B cell (primary cell): ENCODE measurements at places on chromosomes 1 and 21.

- DNase-seq = no peak
Measured at GRCh38 chr1:208279826-208280588, 35.8 kb upstream of the PLXNA2 start.

GRCh38 chr1:204647114-204647804, 38.3 kb downstream of the LRRN2 start:
- DNase-seq = no peak

DNA sequence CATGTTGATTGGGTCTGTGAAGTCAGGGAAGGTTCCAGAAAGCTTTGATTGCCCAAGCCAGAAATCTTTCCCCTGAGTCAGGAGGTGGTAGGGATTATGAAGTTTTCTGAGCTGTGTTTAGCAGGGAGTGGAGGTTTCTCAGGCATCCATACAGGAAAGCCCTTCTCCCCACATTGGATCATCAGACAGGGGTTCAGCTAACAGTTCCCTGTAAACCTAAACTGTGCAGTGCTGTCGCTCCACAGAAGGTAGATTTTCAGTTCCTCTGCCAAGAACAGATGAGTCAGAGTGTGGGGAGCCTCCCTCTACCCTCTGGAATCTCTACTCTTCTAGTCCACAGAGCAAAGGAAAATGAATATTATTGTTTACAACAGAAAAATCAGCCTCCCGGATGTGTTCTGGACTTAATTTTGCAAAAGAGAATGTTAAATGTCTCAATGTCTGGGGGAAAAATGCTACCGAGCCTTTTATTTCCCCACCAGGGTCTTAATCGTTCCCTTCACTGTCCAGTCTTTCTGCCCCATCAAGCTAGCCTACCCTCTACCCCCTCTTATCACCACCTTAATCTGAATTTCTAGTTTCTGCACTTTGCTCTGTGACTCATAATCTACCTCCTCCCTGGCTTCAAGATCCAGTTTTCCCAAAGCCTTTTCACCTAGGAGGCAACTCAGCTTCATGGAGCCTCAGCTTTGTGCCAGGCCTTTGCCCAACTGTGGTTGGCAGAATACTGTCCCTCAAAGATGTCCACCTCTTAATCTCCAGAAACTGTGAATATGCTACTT, 355.6 kb downstream of the PRDM2 start:
- DNase-seq = no peak

- DNase-seq = no peak
Measured at GRCh38 chr1:64623750-64624191, 121.1 kb upstream of the RAVER2 start.

DNA sequence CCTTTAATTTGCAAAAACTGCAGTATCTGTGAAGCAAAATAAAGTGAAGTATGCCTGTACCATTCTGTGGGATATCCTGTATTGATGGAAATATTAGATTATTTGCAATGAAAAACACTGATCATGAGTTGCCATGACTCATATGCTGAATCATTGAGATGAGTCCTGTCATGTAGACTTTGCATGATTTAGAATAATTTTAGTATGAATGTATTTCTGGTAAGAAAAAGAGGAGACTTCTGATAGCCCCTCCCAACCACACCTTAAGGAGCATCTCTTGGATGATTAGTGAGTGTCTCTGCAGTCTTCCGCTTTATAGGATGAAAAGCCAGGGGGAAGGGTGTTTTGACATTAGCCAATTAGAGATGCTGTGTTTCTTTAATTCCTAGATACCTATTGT, 55.2 kb upstream of the PTGS2 start:
- no peak for DNase-seq

- no peak for DNase-seq
Measured at GRCh38 chr1:90175490-90176167, 180.7 kb downstream of the ZNF326 start.

DNA sequence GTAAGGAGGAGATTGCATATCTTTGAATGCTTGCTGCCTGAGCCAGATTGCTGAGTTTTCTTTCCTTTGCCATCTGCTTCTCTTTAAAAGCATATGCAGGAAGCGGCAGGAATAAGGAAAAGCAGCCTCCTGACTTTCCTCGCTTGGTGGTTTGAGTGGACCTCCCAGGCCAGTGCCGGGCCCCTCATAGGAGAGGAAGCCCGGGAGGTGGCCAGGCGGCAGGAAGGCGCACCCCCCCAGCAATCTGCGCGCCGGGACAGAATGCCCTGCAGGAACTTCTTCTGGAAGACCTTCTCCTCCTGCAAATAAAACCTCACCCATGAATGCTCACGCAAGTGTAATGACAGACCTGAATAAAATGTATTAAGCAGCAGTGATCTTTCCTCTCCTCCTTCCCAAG, 1.5 kb downstream of the CORT start:
- no peak for DNase-seq

DNA sequence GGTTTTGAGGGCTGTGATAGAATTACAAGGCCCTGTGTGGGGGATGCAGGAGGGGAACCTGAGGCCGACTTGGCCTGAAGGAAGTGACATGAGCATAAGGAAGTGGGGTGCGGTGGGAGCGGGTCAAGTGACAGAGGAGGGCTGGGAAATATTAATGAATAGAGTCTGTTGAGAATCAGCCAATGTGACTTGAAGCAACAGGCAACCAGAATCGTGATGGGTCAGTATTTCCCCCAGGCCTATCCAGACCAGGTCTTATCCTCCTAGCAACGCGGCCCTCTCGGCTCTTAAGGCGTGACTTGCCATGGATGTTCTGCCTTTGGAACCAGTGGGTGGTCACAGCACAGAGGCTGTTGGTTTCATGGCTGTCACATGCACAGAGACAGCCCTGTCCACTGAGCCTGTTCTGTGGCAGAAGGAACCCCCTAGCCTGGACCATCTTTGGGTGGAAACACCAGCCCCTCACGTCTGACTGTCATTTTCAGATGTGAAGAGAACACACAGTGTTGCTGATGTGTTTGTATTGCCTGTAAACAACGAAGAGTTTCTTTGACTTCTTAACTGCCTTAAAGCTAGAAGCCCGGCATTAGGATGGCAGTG, 468.8 kb downstream of the CAMTA1 start:
- no peak for DNase-seq

DNA sequence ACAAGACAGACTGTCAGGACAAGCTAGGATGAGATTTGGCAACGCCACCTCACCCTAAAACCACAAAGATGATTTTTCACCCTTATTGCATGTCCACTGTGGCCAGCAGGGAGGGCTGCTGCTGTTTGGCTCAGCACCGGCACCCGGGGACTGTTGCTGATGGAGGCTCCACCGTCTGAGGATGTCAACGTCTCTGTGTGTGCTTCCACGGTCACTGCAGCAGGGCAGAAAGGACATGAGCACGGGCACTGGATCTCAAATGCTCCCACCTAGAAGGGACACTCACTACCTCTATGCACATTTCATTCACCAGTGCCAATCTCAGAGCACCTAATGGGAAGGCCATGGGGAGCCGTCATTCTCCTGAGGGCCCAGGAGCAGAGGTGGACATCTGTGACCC, 599.6 kb downstream of the PTPRU start:
- no peak for DNase-seq

- no peak for DNase-seq
Measured at GRCh38 chr1:57198912-57199311, 224.9 kb downstream of the DAB1 start.

DNA sequence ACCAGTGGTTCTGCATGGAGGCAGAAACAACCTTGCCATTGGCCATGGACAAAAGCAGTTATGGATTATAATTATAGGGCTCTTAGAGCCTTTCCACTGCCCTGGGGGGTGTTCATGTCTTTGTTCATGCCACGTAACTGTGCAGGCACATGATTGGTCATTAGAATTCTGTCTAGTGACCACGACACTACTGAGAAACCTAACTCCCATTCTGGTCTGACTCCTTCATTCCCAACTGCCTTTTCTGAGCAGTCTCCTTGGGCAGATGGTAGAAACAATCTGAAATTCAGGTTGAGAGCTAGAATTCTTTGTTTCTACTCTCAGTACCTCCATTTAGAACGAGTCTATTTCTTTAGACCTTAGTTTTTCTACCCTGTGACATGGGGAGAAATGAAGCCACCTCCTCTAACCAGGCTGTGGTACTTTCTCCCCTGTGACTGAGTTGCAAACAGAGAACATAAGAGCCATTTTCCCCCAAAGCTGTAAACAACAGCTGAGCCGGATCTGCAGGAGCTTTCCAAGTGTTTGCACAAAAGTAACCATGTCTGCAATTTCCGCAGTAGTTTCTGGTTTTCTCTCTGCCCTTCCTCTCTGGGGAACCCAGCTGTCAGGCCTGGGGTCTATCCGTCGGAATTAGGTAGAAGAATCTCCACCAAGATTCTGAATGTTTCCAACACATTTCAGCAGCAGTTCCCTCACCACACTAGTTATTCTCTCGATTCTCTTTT, 37.7 kb upstream of the IPO9 start:
- no peak for DNase-seq

- DNase-seq = no peak
Measured at GRCh38 chr21:40540216-40540615, 306.7 kb downstream of the DSCAM start.

GRCh38 chr1:106457368-106457767, 599.1 kb upstream of the PRMT6 start:
- DNase-seq = no peak

GRCh38 chr1:119000371-119001180, 12.4 kb upstream of the TBX15 start:
- DNase-seq = peak; percentile 21

DNA sequence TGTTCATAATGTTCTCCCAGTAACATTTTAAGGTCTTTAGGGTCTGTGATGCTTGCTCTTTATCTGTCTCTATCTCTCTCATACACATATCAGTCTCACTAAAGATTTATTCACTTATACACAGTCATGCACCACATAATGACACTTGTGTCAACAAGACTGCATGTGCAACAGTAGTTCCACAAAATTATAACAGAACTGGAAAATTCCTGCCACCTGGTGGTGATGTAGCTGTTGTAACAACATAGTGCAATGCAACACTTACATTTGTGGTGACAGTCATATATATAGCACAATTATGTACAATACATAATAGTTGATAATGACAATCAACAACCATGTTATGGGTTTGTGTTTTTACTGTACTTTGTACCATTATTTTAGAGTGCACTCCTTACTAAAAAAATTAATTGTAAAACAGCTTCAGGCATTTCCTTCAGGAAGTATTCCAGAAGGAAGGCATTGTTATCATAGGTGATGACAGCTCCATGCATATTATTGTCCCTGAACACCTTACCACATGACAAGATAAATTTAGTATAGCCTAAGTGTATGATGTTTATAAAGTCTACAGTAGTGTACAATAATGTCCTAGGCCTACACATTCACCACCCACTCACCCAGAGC, 8.1 kb downstream of the TDRD5 start:
- DNase-seq = peak; percentile 21

DNA sequence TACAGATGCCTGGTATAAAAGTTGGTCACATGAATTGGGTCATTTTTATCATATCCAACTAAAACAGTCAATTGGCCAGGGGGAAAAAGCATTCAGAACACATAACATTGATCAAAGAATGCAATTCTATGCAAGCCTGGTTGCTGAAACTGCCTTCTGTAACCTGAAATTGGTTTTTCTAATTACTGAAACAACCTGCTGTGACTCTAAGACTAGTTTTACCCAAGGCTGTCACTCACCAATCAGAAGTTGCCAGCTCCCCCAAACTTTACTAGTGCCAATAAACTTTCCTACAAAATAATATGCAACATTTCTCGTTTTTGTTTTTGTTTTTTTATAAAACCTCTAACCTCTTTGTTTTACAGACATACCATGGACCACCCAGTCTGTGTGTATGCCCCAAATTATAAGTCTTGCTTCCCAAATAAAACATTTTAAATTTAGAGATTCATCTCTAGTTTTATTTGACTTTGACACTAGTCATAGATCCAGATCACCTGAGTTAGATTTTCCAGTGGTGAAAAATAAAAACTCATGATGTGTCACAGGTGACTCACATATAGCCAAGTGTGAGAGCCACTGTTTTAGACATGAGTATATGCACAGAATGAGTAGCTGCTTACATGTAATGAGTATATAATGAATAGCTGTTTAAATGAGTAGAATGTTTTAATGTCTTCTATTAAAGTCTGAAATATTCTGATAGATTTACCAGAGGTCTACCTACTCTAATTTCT, 64.2 kb upstream of the CR2 start:
- no peak for DNase-seq

- DNase-seq = no peak
Measured at GRCh38 chr1:172585348-172585747, 52.4 kb downstream of the SUCO start.

GRCh38 chr1:230456478-230456877, 30.3 kb upstream of the PGBD5 start:
- no peak for DNase-seq

- DNase-seq = no peak
Measured at GRCh38 chr1:8408151-8408839, 90.4 kb downstream of the SLC45A1 start.

- DNase-seq = no peak
Measured at GRCh38 chr1:210417881-210418280, 89.2 kb downstream of the HHAT start.

GRCh38 chr1:244376126-244376525, 75.6 kb downstream of the ADSS2 start:
- DNase-seq = no peak
